Panc1 (cell line): ENCODE measurements at places on chromosomes 3 and 15. TPM values are rescaled to one million over a fixed set of nuclear protein-coding genes. Genes with fewer than 3 reads are reported as not detected.

DNA sequence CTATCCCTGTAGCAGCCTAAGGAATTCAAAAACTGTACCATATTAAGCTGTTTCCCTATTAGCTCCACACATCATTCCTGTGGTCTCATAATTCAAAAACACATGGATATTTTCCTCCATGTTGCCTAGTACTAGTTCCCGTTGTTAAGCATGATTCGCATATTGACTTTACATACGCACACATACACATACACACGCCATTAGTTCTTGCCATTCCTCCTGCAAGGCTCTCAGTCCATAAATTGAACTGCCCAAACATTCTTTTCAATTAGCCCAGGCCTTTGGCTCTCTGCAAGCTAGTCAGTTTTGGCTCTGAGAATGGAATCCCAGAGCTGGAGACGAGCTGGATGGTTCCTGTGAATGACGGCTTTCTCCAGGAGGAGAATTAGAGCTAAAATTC is 57.2 kb upstream of the RAD18 start:
- H3K4me1 ChIP-seq, result no peaks in the 10 kb centered on the region
- no peak for DNase-seq
- H3K36me3 ChIP-seq, result no peaks in the 10 kb centered on the region
- no peak overlapping the region for H3K4me3 ChIP-seq

DNA sequence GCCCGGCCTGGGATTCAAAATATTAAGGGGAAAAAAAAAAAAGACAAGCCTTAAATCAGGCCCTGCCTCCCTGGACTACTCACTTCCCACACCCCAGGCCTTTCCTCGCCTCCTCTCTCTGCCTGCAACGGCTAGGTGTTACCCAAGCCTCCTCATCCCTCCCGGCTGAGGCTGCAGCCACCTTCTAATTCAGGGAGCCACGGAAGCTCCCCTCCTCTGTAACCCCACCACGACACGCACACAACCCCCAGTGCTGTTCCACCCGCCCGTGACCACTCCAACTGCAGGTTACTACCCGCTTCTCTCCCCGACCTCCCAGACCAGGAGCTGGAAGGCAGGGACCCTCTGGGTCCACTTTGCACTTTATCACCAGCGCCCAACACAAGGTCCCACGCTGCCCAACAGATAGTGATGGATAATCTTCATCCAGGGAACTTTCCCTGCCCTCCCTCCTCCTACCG is 936 bp downstream of the KIF7 start:
- H3K4me3 ChIP-seq, result peak overlapping the region; percentile 59
- DNase-seq, result no peak
- no peak overlapping the region for H3K27ac ChIP-seq
- no peaks in the 10 kb centered on the region for H3K36me3 ChIP-seq
- no peaks in the 10 kb centered on the region; the same call in 1 of the 2 replicates for H3K27me3 ChIP-seq
- H3K4me1 ChIP-seq, result no peaks in the 10 kb centered on the region

- H3K27me3 ChIP-seq, result no peaks in the 10 kb centered on the region
- H3K4me3 ChIP-seq, result no peak overlapping the region
- no peak for DNase-seq
- no peak overlapping the region for H3K27ac ChIP-seq
- H3K4me1 ChIP-seq, result no peaks in the 10 kb centered on the region
- no peaks in the 10 kb centered on the region for H3K36me3 ChIP-seq
Measured at GRCh38 chr3:73206030-73206429, 144.6 kb downstream of the EBLN2 start.

DNA sequence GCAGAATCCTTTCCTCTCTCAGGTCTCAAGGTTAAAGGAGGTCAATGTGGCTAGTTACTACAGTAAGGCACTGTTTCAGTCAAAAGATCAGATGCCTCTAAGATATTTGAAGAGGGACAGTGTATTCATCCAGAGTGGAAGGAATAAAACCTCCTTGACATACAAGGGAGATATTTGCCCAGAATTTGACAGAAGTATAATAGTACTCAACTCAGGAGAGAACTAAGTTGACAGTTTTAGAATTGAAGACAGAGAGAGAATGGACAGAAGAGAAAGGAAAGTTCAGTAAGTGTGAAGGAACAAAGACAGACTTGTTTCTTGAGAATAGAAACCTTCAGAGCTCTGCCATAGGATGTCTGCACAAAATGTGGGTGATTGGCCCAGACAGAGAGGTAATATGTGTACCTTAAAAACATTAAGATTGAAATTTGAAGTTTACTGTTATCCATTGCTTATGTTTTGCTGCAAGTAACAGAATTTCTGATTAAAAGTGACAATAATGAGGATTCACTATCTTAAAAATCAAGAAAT is 507.1 kb downstream of the IGSF11 start:
- H3K4me3 ChIP-seq, result no peak overlapping the region
- H3K36me3 ChIP-seq, result no peaks in the 10 kb centered on the region
- H3K27ac ChIP-seq, result no peak overlapping the region
- no peaks in the 10 kb centered on the region for H3K27me3 ChIP-seq
- no peaks in the 10 kb centered on the region for H3K4me1 ChIP-seq

GRCh38 chr3:138381950-138382715 is 33.8 kb downstream of the MRAS start:
- H3K27me3 ChIP-seq, result no peaks in the 10 kb centered on the region
- no peaks in the 10 kb centered on the region for H3K36me3 ChIP-seq
- no peak overlapping the region for H3K27ac ChIP-seq
- no peaks in the 10 kb centered on the region for H3K4me1 ChIP-seq
- H3K4me3 ChIP-seq, result no peak overlapping the region

GRCh38 chr15:40183636-40184463 is 23.0 kb downstream of the BUB1B start:
- no peak overlapping the region for H3K4me3 ChIP-seq
- no peaks in the 10 kb centered on the region for H3K27me3 ChIP-seq
- no peak for DNase-seq

GRCh38 chr15:25890529-25890928 is 27.4 kb upstream of the ATP10A start:
- no peak overlapping the region for H3K27ac ChIP-seq
- no peak overlapping the region for H3K4me3 ChIP-seq
- DNase-seq, result no peak
- H3K4me1 ChIP-seq, result no peaks in the 10 kb centered on the region
- no peaks in the 10 kb centered on the region for H3K36me3 ChIP-seq

DNA sequence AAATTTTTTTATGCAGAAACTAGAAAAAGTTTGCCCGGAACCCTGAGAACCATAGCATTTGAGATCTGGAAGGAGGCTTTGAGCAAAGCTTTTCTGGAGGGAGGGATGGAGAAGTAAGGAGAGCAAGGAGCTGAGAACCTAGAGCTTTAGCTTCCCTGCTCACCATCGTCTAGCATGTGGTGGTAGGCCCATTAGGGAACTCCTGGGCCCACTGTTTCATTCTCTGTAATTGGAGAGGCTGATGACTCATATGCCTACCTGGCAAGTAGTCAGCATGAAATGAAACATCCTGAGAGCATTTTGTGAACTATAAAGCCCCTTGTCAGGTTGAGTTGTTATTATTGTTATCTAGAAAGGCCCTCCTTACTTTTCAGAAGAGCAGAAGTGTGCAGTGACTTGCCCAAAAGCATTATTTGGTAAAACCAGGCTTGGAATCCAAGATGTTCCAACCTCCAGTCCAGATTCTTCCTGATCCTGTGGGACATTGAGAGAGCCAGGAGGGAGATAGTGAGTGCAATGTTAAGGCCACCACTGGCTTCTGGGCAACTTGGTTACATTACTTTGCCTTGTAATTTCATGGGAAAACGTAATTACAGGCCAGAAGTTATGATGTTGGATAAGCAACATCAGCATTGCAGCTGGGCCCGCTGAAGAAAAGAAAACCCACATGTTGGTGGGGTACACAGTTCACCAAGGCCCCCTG is 104.5 kb upstream of the BFSP2 start:
- no peaks in the 10 kb centered on the region for H3K36me3 ChIP-seq
- DNase-seq, result no peak
- no peak overlapping the region for H3K4me3 ChIP-seq
- peaks cover 3% of the 10 kb centered on the region; the same call in 1 of the 2 replicates for H3K4me1 ChIP-seq

DNA sequence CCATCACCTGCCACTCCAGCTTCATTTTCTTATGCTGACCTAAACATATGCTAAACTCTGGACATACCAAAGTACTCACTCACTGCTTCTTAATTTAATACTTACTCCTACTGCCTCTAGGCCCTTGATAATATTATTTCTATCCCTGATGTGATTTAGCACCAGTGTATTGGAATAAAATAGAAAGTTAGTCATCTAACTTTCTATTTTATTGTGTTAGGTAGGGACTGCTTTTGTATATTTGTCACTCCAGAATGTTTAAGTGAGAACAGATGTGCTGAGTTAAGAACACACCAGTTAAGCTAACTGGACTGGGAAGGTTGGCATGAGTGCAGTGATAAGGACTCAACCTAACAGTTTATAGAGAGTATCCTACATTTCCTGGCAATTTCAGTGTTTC is 6.5 kb upstream of the CLDN16 start:
- H3K27me3 ChIP-seq, result no peaks in the 10 kb centered on the region
- no peak overlapping the region for H3K27ac ChIP-seq
- H3K4me3 ChIP-seq, result no peak overlapping the region
- DNase-seq, result no peak
- H3K36me3 ChIP-seq, result no peaks in the 10 kb centered on the region

GRCh38 chr3:157958457-157958856 is 147.8 kb downstream of the SHOX2 start:
- 0 out of 2 replicates have a peak, but pooled peaks cover 2% of the 10 kb centered on the region for H3K27me3 ChIP-seq
- no peaks in the 10 kb centered on the region for H3K4me1 ChIP-seq
- H3K36me3 ChIP-seq, result no peaks in the 10 kb centered on the region; the same call in 1 of the 2 replicates
- H3K4me3 ChIP-seq, result no peak overlapping the region
- DNase-seq, result no peak
- H3K27ac ChIP-seq, result no peak overlapping the region

GRCh38 chr3:141288336-141288990 is 56.8 kb downstream of the PXYLP1 start:
- H3K27ac ChIP-seq, result no peak overlapping the region
- no peaks in the 10 kb centered on the region for H3K4me1 ChIP-seq
- H3K36me3 ChIP-seq, result no peaks in the 10 kb centered on the region

- H3K36me3 ChIP-seq, result no peaks in the 10 kb centered on the region
- no peak overlapping the region for H3K27ac ChIP-seq
- H3K4me3 ChIP-seq, result no peak overlapping the region
Measured at GRCh38 chr3:97656638-97657037, 107.9 kb upstream of the ARL6 start.

DNA sequence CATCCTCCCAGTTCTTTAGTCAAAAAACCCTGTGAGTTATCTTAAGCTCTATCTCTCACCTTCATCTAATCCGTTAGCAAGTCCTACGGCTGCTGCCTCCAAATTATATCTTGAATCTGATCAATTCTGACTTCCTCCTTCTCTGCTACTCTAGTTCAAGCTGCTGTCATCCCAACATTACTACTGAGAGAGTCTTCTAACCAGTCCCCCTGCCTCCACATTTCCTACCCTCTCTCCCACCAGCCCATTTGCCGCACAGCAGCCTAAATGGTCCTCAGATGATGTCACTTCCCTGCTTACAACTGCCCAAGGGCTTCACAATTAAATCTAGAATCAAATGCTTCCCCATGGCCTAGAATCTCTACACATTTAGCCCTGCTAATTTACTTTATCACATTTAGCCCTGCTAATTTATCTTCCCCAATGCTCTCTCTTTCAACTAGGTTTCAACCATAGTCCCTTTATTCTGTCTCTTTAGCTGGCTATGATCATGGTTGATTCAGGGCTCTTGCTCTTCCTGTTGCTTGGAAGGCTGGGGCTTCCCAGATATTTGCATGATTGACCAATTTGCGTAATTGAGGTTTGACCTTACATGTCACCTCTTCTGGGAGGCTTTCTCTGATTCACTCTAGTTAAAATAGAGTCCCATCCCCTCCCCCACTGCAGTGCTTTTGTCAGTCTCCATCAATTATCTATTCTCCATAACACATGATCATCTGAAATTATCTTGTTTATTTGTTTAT is 11.0 kb upstream of the ARL14 start:
- DNase-seq, result no peak
- peaks cover 21% of the 10 kb centered on the region for H3K4me1 ChIP-seq
- no peaks in the 10 kb centered on the region for H3K27me3 ChIP-seq
- no peaks in the 10 kb centered on the region for H3K36me3 ChIP-seq

- H3K36me3 ChIP-seq, result no peaks in the 10 kb centered on the region
- DNase-seq, result no peak
- H3K4me3 ChIP-seq, result no peak overlapping the region
- no peak overlapping the region for H3K27ac ChIP-seq
- no peaks in the 10 kb centered on the region; the same call in 1 of the 2 replicates for H3K4me1 ChIP-seq
- no peaks in the 10 kb centered on the region for H3K27me3 ChIP-seq
Measured at GRCh38 chr3:24407980-24408680, 86.5 kb downstream of the THRB start.

DNA sequence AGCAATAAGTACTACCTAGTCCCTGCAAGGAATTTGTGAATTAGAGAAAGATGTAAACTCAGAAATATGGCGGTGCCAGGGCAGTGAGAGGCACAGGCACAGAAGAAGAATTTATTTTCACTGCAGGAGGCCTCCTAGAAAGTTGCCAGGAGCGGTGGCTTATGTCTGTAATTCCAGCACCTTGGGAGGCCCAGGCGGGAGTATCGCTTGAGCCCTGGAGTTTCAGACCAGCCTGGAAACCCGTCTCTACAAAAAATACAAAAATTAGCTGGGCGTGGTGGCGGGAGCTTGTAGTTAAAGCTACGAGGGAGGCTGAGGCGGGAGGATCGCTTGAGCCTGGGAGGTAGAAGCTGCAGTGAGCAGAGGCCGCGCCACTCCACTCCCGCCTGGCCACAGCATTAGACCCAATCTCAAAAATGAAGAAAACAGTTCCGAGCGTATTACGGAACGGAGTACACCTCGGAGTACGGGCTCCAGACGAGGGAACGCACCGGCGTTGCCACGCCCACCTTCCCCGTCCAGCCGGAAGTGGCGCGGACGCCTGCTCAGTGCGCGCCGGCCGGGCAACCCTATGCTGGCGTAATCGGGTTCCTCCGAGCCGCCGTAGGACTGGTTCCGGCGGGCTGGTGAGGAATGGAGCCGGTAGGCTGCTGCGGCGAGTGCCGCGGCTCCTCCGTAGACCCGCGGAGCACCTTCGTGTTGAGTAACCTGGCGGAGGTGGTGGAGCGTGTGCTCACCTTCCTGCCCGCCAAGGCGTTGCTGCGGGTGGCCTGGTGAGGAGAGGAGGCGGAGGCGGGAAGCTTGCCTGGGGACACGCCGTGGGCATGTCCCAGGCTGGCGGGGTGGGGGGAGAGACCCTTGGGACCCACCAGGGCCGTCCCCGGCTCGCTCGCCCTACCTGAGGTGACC is at the start of gene FBXO22:
Gene FBXO22 (plus strand): TSS at position 548 of the 909 bp plus-strand sequence. CDS start 86 bp downstream, at position 634.
- peak within 1 kb of the TSS; percentile 97 for H3K27ac ChIP-seq

GRCh38 chr15:55221090-55222011 is 24.6 kb upstream of the RSL24D1 start:
- H3K4me3 ChIP-seq, result no peak overlapping the region
- no peak overlapping the region for H3K27ac ChIP-seq
- H3K4me1 ChIP-seq, result no peaks in the 10 kb centered on the region
- H3K36me3 ChIP-seq, result no peaks in the 10 kb centered on the region

- no peak for DNase-seq
- no peak overlapping the region for H3K4me3 ChIP-seq
- no peaks in the 10 kb centered on the region for H3K4me1 ChIP-seq
- no peaks in the 10 kb centered on the region for H3K36me3 ChIP-seq
- H3K27me3 ChIP-seq, result no peaks in the 10 kb centered on the region
Measured at GRCh38 chr3:107142786-107143575, 234.3 kb upstream of the CCDC54 start.

GRCh38 chr15:41621200-41622193 is 38.7 kb upstream of the MGA start:
- DNase-seq, result peak; percentile 73
- peak overlapping the region; percentile 98 for H3K27ac ChIP-seq
- H3K27me3 ChIP-seq, result no peaks in the 10 kb centered on the region
- H3K4me1 ChIP-seq, result peaks cover 25% of the 10 kb centered on the region; the same call in 1 of the 2 replicates

MYLK gene
- 29.7 TPM for total RNA-seq

GRK7 gene
- total RNA-seq, result 0.10 TPM

VIPR1 gene
- 0.41 TPM for total RNA-seq
